ENCODE measurements at places on chromosomes 1 and 21.

DNA sequence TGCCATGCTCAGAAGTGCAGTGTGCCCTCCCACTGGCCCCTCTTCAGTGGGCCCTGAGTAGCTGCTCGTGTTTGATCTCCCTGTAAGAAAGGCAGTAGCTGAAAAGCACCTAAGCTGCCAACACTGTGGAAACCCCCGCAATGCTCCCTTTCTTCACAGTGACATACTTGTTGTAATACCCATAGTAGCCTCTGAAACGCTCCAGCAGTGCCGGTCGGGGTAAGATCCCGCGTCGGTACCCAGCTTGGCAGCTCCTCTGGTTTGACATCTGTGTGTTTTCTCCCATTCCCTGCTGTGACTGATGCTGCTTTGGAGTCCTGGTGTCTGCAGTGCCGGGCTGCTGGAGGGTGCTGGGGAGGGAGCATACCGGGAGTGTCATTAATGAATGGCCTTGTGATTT is 3.6 kb downstream of the CHAF1B start:
- DNase-seq: no peak

DNA sequence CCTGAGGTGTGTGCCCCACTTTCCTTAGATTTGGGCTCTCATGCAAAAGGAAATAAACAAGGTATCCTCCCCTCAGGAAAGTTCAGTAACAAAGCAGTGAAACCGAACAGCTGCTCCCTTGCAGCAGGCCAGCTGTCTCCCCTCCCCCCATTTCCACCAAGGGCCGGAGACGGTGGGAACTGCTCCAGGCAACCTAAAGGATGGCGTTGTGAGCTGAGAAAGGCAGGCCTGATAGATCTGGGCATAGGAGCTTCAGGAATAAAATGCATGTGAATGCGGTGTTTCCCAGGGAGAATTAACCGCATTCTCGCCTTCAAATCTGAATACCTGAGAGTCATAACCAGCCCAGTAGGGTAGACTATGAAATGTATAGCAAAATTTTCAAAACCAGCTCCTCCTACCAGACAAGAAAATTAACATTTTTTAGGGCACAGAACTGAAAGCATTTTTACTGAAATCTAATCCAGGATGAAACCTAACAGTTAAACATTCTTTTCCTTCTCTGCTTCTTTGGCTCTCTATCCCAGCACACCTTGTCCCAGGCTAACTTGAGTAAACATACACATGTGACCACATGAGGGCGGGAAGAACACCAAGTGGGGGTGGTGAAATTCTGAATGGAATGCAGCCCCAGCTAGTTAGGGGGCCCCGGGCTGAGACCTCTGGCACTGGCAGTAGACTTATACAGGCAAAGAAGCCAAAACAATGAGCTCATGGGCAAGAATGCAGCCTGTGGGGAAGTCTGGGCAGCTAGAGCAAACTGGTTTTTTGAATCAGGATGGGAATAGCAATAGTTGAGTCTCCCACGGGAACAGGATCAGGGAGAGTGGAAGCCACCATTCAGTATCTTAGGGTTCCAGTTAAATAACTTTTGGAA is 11.5 kb downstream of the MCL1 start:
- no peak for DNase-seq

- DNase-seq: no peak
Observed at GRCh38 chr1:50701706-50702317, 258.3 kb downstream of the FAF1 start.

DNA sequence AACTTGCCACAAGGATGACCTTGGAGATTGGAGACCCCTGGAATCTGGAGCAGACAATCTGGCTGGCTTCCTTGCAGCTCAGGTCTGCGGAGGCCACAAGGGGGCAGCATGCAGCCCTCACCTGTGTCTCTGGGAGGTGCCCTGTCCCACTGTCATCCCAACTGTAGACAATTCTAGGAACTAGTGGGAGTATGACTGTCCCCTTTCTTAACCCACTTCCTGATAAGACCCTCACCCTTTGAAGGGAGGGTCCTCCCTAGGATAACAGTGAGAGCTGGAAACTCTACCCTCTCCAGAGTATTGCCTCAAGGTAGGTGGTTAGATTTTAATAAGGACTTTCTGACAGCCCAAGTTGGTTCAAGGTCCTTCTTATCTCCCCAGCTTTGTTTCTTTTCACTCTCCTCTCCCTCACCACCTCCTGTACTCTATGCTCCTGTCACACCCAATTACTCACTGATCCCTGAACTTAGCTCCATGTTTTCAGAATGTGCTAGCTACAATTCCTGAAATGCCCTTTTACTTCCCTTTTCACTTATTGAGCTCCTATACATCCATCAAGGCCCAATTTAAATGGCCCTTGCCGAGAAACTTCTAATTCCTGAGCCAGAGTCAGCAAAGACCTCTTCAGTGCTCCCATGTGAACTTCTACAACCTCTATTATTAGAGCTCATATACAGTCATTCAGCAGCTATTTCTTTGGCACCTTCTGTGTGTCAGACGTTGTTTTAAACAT is 9.2 kb upstream of the KCNQ4 start:
- no peak for DNase-seq

DNA sequence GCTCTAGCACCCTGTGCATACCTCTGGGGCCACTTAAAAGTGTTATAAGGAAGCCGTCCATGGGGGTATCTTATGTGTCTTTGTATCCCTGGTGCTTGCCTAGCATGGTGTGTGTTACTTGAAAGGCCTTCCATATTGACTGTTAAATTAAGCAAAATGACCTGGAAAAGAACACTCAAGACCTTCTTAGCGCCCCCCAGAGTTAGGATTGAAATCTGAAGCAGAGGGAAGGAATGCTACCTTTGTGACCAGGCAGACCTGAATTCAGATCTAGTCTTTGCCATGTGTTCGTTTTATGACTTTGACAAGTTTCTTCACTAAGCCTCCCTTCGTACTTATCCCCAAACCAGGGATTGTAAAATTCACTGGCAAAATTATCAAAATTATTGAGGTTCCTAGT is 59.9 kb downstream of the SLC22A15 start:
- no peak for DNase-seq

DNA sequence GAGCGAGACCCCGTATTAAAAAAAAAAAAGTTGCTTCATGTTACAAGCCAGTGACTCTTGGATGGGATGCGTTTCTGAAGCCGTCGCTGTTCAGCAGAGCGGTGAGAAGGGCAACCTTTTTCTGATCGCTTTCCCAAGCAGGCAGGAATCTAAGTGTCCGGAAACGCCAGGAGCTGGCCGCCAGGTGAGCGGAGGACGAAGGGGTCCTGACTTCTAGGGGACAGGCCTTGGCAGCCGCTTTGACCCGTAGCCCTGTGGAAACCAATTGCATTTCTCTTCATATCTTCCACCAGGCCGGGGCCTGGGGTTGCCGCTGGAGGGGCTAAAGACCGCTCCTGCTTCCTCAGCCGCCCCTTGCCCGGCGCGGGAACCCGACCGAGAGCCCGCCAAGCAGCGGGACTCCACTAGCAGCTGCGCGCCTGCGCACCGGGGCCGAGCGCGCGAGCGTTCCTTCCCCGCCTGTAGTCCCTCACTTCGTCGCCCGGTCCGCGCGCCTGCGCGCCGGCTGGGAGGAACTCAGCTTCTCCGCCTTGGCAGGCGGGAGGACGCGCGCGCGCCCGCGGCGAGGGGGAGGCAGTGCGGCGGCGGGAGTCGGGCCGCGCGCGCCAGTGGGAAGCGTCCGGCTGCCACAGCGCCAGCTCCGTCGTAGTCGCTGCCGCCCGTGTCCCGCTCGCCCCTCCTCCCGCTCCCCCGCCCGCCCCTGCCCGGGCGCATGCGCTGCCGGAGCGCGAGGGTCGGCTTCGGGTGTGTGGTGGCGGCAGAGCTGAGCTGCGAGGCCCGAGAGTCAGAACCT is at the start of gene SPEN:
TSS of gene SPEN (plus strand) at position 608 of the 793 bp plus-strand sequence. CDS start 361 bp downstream, outside the sequence.
- peak; percentile 97 for DNase-seq

GRCh38 chr1:177020851-177021589 is 143.5 kb downstream of the ASTN1 start:
- no peak for DNase-seq

- no peak for DNase-seq
Observed at GRCh38 chr1:42690477-42691156, 8.4 kb downstream of the YBX1 start.

DNA sequence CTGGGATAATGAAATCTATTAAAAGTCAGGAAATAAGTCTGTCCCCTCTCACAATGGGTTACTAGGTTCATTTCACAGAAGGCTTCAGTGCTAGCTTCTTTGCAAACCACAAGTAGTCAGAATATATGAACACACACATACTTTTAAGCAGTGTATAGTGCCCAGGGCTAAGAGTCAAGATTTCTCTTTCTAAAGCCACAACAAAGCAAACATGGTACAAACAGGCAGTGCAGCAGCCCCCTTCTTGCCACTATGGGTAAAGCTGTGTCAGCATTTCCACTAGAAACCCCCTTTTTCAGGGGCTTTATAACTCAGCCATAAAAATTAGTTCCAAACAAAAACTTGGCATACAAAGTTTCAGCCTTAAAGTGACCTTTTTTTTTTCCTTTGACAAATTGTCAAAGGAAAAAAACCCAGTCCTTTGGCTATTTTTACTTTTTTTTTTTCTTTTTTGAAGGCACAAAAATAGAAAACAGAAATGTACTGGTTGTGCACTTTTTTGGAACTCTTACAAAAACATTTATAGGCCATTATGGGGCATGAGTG is 315.4 kb downstream of the LMO4 start:
- DNase-seq: no peak

DNA sequence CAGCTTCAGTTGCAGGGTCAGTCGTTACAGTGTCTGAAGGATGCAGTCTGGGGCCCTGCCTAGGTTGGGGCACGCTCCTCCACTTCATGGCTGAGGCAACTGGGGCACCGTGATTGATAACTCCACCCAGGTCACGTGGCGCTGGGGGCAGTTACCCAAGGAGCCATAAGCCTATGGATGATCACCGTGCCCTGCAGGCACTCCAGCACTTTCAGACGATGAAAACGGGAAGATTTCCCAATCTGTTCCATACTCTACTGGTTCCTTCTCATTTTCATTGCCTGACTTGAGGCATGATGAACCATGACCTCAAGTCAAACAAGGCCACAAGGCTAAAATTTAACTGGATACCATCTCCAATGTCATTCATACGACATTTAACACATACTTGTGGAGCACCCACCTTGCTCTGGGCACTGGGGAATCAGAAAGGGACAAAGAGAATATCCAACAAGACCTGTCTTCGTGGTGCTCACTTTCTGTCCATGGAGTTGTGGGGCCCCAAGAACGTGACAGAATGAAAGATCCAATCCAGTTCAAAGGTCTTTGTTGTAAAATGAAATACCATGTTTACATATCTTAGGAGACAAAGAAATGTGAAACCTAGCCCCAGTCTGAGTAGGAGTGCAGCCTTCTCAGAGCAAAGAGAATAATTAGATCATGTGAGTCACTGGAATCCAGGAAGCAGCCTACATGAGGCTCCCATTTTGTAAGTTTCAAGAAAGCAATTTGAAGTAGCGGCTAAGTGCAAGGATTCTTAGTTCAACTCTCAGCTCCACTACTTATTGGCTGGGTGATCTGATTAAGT is 39.4 kb upstream of the SPOCD1 start:
- DNase-seq: peak; percentile 60

- DNase-seq: peak; percentile 80
Observed at GRCh38 chr1:158248118-158248517, 6.1 kb upstream of the CD1A start.

DNA sequence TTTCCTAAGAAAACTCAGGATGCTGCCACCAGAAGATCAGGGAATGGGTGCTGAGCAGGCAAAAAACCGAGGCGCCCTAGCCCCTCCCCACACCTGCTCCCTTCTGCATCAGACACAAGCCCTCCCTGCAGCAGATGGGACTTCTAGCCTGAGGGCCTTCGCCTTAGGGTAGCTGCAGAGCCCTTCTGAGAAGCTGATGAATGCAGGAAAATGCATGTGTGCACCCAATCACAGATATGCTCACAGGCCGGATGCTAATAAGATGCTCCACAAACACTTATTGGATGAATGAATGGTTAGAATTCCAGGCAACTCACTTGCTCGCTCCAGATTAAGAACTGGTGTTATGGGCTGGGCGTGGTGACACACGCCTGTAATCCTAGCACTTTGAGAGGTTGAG is 6.8 kb upstream of the C1orf210 start:
- no peak for DNase-seq

DNA sequence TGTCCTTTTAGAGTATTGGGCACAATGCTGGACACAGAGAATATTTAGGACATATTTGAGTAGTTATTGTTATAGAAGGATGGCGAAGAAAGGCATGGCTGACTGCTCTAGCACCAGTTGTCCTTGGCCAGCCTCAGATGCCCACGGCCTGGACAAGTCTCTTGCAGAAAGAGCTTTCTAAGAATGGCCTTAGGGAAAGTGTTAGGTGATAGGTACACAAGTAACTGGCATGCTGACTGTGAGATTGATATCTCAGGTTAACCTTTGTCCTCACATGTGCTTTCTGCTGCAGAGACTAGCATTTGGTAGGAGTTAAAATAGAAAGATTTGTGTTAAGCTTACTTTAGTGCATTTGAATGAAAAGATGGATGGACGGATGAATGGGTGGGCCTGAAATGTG is 10.1 kb downstream of the SFT2D2 start:
- DNase-seq: no peak

DNA sequence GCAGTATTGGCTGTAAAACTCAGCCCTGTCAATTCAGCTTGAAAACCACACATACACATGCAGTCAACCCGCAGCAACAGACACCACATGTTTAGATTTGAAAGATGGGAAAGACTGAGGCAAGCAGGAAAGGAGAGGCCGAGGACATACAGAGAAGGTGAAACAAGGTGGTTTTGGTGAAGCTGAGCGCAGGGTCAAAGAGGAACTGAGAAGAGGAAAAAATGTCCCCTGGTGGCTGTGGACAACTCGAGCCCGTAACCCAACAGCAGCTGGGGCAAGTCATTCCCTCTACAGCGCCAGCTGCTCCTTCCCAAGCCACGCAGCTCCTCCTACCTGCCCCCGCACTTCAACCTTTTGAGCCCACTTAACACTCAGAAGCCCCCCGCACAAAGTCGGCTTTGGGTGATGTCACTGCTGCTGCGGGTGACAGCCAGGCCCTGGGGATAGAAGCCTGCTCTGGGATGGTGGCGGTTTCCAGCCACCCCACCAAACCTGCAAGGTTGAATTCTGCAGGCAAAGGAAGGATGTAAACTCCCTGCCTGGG is 63.0 kb downstream of the KCNN3 start:
- no peak for DNase-seq

DNA sequence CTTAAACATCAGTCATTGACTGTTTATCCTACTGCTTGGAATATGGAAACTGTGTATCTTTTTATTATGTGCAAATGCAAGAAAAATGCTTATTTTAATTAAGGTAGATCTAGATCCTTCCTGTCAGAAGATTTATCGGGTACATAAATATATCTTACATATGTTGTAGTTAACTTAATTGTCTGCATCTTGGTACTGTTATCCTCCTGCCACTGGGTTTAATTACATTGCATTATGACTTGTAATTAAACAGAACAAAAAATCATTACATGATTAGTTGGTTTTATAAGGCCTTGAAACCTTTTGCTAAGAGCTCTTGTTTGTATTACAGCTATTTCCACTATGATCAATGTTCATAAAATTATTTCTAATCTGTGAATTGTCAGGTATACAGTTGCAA is 211.2 kb downstream of the PTGER3 start:
- DNase-seq: no peak
